ENCODE measurements at places on chromosomes 3 and 15. TPM values are rescaled to one million over a fixed set of nuclear protein-coding genes. Genes with fewer than 3 reads are reported as not detected.

DNA sequence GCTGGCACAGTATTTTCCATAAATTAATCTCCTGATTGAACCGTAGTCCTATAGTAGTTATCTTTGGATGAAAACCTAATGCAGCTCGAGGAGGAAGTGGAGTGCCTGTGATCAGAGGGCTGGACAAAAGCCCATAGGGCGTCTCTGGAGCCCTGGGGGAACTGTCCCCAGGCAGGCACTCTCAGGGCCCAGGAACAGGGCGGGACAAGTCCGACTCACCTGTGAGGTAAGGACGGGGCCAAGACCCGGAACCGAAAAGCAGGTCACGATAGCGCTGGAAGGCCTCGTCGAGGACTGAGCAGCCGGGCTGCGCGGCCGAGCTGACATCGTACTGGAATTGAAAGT is 341 bp downstream of the HEXA start:
- DNase-seq, result no peak
- H3K27me3 ChIP-seq, result no peaks in the 10 kb centered on the region
- H3K36me3 ChIP-seq, result peaks cover 17% of the 10 kb centered on the region
- peaks cover 40% of the 10 kb centered on the region for H3K4me1 ChIP-seq
- H3K27ac ChIP-seq, result peak overlapping the region; percentile 98

The PTH1R gene
- total RNA-seq, result not detected

GRCh38 chr3:61702453-61702852 is 141.1 kb downstream of the PTPRG start:
- no peaks in the 10 kb centered on the region for H3K4me1 ChIP-seq
- no peaks in the 10 kb centered on the region for H3K27me3 ChIP-seq
- DNase-seq, result no peak
- no peaks in the 10 kb centered on the region for H3K36me3 ChIP-seq
- H3K4me3 ChIP-seq, result no peak overlapping the region

The NPAP1 gene
- not detected for total RNA-seq

GRCh38 chr15:55360256-55360655 is 41.2 kb downstream of the PIGB start:
- no peaks in the 10 kb centered on the region for H3K27me3 ChIP-seq
- H3K4me1 ChIP-seq, result no peaks in the 10 kb centered on the region
- peaks cover 17% of the 10 kb centered on the region for H3K36me3 ChIP-seq
- no peak for DNase-seq
- no peak overlapping the region for H3K4me3 ChIP-seq

DNA sequence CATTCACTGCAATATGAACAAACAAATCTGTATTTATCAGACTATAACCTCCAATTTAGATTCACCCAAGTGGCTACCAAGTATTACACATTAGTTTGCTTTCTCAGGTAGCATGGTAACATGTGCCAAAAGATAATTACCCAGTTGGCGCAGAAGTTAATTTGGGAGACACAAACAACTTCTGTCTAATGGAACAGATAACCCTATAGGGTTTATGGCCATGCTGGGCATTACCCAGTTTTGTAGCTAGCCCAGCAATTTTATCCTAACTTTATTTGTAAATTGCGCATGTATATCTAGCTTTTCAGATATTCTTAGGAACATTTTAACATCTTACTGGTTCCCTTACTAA is 780 bp downstream of the RPL22L1 start:
- H3K4me1 ChIP-seq, result peaks cover 26% of the 10 kb centered on the region
- H3K36me3 ChIP-seq, result peaks cover 41% of the 10 kb centered on the region
- no peak for DNase-seq
- H3K27ac ChIP-seq, result peak overlapping the region; percentile 95
- H3K4me3 ChIP-seq, result peak overlapping the region; percentile 85
- H3K27me3 ChIP-seq, result no peaks in the 10 kb centered on the region

The PSTPIP1 gene
- total RNA-seq, result 212 TPM

The CSPG5 gene
- total RNA-seq, result 0.37 TPM

The CRYGS gene
- total RNA-seq, result 4.6 TPM

GRCh38 chr15:39092354-39092753 is 488.5 kb upstream of the THBS1 start:
- H3K27me3 ChIP-seq, result peaks cover 23% of the 10 kb centered on the region
- no peaks in the 10 kb centered on the region for H3K4me1 ChIP-seq
- H3K27ac ChIP-seq, result no peak overlapping the region
- H3K4me3 ChIP-seq, result no peak overlapping the region
- H3K36me3 ChIP-seq, result no peaks in the 10 kb centered on the region

GRCh38 chr3:85801955-85802354 is 843.2 kb downstream of the CADM2 start:
- no peak overlapping the region for H3K27ac ChIP-seq
- DNase-seq, result no peak
- H3K27me3 ChIP-seq, result no peaks in the 10 kb centered on the region
- no peaks in the 10 kb centered on the region for H3K4me1 ChIP-seq
- no peak overlapping the region for H3K4me3 ChIP-seq

- no peak for DNase-seq
- H3K36me3 ChIP-seq, result no peaks in the 10 kb centered on the region
- peaks cover 5% of the 10 kb centered on the region for H3K27me3 ChIP-seq
Measured at GRCh38 chr3:5429517-5429890, 242.0 kb downstream of the EDEM1 start.

- no peak for DNase-seq
- no peaks in the 10 kb centered on the region for H3K4me1 ChIP-seq
- H3K36me3 ChIP-seq, result no peaks in the 10 kb centered on the region
- H3K27me3 ChIP-seq, result no peaks in the 10 kb centered on the region
Measured at GRCh38 chr3:70040386-70040785, 40.9 kb downstream of the SAMMSON start.

GRCh38 chr3:122253581-122253980 is 70.1 kb downstream of the CASR start:
- H3K27me3 ChIP-seq, result peaks cover 12% of the 10 kb centered on the region
- no peak overlapping the region for H3K27ac ChIP-seq
- peaks cover 3% of the 10 kb centered on the region for H3K4me1 ChIP-seq

DNA sequence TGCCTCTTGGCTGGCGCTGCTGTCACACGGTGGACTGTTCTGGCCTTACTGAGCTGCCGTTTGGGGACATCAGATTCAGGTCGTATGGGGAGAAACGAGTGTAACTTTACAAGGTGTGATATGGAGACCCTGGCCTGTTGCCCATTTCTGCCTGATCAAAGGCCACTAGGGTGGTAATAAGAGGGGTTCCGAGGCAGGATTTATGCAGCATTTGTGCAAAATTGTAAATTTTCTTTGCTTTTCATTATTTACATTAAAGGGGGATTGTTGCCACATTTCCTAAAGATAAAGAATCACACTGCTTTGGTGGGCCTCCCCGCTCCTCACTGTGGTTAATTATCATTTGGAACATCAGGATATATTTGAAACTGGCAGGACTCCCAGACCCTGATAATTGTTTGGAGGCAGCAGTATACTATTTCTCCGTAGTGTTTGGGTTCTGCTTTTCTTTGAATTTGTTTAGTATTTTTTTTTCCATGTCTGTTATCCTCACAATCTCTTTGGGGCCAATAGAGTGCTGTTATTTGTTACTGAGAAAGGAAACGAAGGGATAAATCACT is 891 bp downstream of the NXPE3 start:
- peak overlapping the region; percentile 81 for H3K4me3 ChIP-seq
- H3K27me3 ChIP-seq, result no peaks in the 10 kb centered on the region
- peak overlapping the region; percentile 97 for H3K27ac ChIP-seq
- H3K36me3 ChIP-seq, result peaks cover 21% of the 10 kb centered on the region

GRCh38 chr3:12405432-12406272 is 78.6 kb upstream of the TSEN2 start:
- H3K36me3 ChIP-seq, result no peaks in the 10 kb centered on the region
- DNase-seq, result no peak
- no peak overlapping the region for H3K27ac ChIP-seq
- H3K4me3 ChIP-seq, result no peak overlapping the region
- no peaks in the 10 kb centered on the region for H3K4me1 ChIP-seq

DNA sequence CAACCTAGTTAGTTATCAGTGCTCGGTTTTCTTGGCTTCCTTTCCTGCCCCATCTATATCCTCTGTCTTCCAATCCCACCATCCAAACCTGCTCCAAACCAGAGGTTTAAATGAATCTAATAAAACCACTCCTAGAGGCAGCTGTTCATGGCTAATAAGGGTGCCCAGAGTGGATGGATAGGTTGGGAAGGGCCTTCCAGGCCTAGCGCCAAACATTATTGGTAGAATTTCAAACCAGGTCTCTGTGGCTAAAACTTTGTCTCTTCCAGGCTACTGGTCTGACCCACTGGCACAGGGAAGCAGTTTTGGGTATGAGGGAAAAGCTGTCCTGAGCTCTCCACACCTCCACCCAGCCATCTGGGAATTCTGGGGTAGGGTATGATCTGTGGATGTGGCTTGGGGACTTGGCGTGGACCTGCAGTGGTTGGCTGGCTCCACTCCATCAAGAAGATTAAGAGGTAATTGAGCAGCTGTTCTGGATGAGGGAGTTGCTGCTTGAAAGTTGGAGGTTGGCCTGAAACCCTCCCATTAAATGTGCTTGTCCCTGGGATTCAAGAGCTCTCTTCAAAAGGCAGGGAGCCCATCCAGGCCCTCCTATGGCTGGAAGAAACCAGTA is 29.3 kb upstream of the INSYN1 start:
- no peaks in the 10 kb centered on the region for H3K27me3 ChIP-seq
- DNase-seq, result no peak
- H3K4me3 ChIP-seq, result no peak overlapping the region
- H3K36me3 ChIP-seq, result no peaks in the 10 kb centered on the region
- H3K4me1 ChIP-seq, result no peaks in the 10 kb centered on the region

The UBAP1L gene
- total RNA-seq, result 4.2 TPM

The HRH1 gene
- 0.18 TPM for total RNA-seq

- no peaks in the 10 kb centered on the region for H3K27me3 ChIP-seq
- peak within 1 kb of the TSS; percentile 61 for H3K27ac ChIP-seq
- H3K4me3 ChIP-seq, result peak within 1 kb of the TSS; percentile 34
- peaks cover 1% of the 10 kb centered on the region for H3K36me3 ChIP-seq
- peak; percentile 60 for DNase-seq
Measured at GRCh38 chr3:32951410-32951811, at the start of gene CCR4. Gene CCR4, plus strand, starts transcription at chr3:32951644. Its CDS starts 1,779 bp downstream, at chr3:32953423.

DNA sequence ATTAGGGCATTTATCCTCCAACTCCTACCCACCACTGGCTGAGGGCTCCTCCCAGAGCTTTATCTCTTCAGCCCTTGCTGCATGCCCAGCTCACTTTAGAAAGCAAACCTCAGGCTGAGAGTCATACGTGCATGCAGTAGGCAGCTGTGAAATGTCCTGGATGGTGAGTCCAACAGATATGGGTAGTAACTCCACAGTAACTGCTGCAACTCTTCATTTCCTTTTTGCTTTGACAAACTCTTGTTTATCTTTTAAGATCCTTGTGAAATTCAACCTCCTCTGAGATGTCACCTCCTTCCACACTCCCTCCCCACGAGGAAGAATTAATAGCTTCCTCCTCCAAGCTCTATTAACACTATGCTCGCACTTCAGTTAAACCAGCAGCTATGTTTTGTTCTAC is 35.9 kb upstream of the CTNNB1 start:
- peaks cover 16% of the 10 kb centered on the region for H3K4me1 ChIP-seq
- H3K36me3 ChIP-seq, result no peaks in the 10 kb centered on the region
- H3K27me3 ChIP-seq, result peaks cover 24% of the 10 kb centered on the region
- no peak overlapping the region for H3K4me3 ChIP-seq
- no peak for DNase-seq

The MESP2 gene
- total RNA-seq, result not detected

GRCh38 chr3:186722457-186722856 is 5.3 kb downstream of the KNG1 start:
- H3K27me3 ChIP-seq, result peaks cover 17% of the 10 kb centered on the region
- H3K4me1 ChIP-seq, result no peaks in the 10 kb centered on the region
- H3K4me3 ChIP-seq, result no peak overlapping the region
- H3K27ac ChIP-seq, result no peak overlapping the region

DNA sequence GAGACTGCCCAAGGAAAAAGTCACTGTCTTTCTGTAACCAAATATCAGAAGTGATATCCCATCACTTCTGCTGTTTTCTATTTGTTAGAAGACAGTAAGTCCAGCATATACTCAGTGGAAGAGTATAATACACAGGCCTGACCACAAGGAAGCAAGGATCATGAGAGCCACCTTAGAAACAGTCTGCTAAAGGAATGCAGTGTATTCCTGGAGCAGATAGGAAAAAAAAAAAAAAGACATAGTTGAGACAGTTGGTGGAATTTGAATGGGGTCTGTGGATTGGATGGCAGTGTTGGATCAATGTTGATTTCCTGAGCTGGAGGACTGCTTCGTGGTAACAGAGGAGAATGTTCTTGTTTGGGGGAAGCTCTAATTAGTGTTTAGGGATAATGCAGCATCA is 26.5 kb upstream of the FBXL2 start:
- H3K27ac ChIP-seq, result no peak overlapping the region
- H3K27me3 ChIP-seq, result peaks cover 11% of the 10 kb centered on the region
- DNase-seq, result no peak
- H3K36me3 ChIP-seq, result no peaks in the 10 kb centered on the region
- H3K4me1 ChIP-seq, result no peaks in the 10 kb centered on the region

DNA sequence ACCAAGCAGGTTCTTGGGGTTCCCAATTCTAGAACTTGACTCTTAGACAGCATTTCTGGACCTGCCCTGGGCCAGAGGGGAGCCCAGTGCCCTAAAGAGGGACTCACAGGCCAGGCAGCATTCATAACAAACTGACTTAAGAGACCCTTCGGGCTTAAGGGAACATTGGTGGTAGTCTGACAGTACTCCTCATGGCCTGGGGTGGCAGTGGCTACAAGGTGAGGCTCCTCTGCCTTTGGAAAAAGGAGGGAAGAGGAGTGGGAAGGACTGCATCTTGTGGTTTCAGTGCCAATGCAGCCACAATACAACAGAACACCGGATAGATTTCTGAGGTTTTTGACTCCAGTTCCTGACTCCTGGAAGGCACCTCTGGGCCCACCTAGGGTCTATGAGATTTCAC is 172.2 kb upstream of the STRIT1 start:
- no peaks in the 10 kb centered on the region for H3K36me3 ChIP-seq
- no peak overlapping the region for H3K27ac ChIP-seq
- DNase-seq, result no peak
- H3K27me3 ChIP-seq, result no peaks in the 10 kb centered on the region

DNA sequence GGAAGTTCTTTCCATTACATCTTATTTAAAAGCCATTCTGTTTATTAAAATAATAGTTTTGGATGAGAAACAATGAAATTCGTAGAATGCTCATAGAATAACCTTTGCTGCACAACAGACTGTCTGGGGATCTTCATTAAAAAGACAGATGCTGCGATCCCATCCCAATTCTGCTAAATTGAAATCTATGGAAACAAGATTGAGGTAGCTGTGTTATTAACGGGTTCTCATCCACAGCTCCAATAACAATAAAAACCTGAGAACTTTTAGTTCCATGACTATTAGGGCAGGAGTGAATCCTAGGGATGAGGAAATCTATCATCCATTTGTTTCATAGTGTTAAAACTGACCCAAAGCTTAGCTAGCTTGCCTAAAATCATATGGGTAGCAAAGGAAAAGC is 2.5 kb upstream of the GJD2 start:
- peaks cover 6% of the 10 kb centered on the region for H3K4me1 ChIP-seq
- no peak for DNase-seq
- no peak overlapping the region for H3K27ac ChIP-seq
- H3K4me3 ChIP-seq, result no peak overlapping the region

DNA sequence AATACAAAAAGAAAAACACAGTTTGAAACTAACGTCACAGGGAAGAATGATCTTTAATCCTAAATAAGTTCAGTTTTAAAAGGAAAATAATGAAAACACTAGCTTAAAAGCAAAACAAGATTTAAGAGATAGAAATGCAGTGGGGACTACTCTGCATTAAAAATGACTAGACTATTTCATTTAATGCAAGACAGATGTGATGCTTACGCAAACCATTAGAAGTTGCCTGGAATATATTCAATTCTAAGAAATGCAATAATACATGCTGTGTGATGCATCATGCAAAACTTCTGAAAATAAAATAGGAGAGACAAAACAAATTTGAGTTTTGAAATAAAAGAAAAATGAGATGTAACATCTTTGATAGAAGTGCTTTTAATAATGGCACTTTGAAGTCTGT is 97.6 kb upstream of the STRIT1 start:
- H3K4me3 ChIP-seq, result no peak overlapping the region
- peaks cover 6% of the 10 kb centered on the region for H3K27me3 ChIP-seq
- H3K4me1 ChIP-seq, result no peaks in the 10 kb centered on the region
- H3K27ac ChIP-seq, result no peak overlapping the region
- DNase-seq, result no peak

Data from activated CD8-positive, alpha-beta T cell treated with anti-CD3 and anti-CD28 coated beads, Interleukin-2, amount 10 ng/mL, durations not matched to agents 7 days and 5 days (primary cell).